ENCODE measurements at places on chromosomes 5 and 9. TPM values are rescaled to one million over a fixed set of nuclear protein-coding genes. Genes with fewer than 3 reads are reported as not detected.

DNA sequence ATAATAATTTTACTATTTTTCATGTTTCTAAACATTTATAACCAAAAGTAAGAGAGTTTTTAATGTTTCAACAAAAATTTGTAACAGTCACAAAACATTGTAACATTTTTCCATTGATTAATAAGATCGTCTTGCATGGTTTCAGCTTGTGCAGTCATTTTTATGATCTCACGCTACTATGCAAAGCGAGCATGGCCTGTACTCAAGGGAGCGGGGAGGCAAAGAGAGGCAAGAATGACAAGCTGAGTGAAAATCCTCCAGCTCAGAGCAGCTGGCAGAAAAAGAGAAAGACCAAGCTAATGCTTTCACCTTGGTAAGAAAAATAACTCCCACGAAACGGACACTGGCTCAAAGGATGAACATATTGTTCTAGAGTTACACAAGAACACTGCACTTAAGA is 90.0 kb upstream of the SV2C start:
- H3K4me1 ChIP-seq = no peaks in the 10 kb centered on the region
- no peak overlapping the region for H3K4me3 ChIP-seq
- H3K36me3 ChIP-seq = no peaks in the 10 kb centered on the region
- H3K27me3 ChIP-seq = no peaks in the 10 kb centered on the region

GRCh38 chr9:134914501-134914834 is 3.2 kb downstream of the FCN1 start:
- no peak overlapping the region for H3K27ac ChIP-seq
- no peaks in the 10 kb centered on the region for H3K4me1 ChIP-seq
- H3K36me3 ChIP-seq = no peaks in the 10 kb centered on the region
- no peak for DNase-seq
- H3K27me3 ChIP-seq = peaks cover 67% of the 10 kb centered on the region

GRCh38 chr5:134034326-134034725 is 29.6 kb upstream of the VDAC1 start:
- no peaks in the 10 kb centered on the region for H3K36me3 ChIP-seq
- no peaks in the 10 kb centered on the region for H3K27me3 ChIP-seq
- DNase-seq = no peak
- no peak overlapping the region for H3K4me3 ChIP-seq
- H3K4me1 ChIP-seq = peaks cover 28% of the 10 kb centered on the region

DNA sequence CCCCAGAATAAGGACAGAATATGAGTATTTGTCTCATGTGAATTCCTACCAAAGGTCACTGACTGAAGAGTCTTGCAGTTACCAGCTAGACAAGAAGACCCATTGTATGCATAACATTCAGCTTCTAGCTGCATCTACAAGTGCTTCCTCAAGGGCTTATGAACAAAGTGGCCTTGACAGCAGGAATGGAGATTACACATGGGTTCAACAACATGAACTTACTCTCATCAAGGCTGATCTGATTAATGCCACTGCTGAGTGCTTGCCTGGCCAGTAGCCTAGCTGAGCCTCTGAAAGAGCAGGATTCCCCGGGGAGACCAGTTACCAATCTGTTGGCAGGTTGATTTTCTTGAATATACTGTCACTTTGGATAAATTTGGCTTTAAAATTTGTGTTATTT is 76.7 kb upstream of the CHD1 start:
- H3K4me1 ChIP-seq = peaks cover 19% of the 10 kb centered on the region
- no peaks in the 10 kb centered on the region for H3K27me3 ChIP-seq
- no peak for DNase-seq

GRCh38 chr9:76626141-76626540 is 138.1 kb upstream of the PCA3 start:
- no peak for DNase-seq
- no peak overlapping the region for H3K27ac ChIP-seq
- no peaks in the 10 kb centered on the region for H3K27me3 ChIP-seq
- H3K4me1 ChIP-seq = no peaks in the 10 kb centered on the region
- H3K4me3 ChIP-seq = no peak overlapping the region
- H3K36me3 ChIP-seq = no peaks in the 10 kb centered on the region

- no peaks in the 10 kb centered on the region for H3K27me3 ChIP-seq
- DNase-seq = no peak
- no peaks in the 10 kb centered on the region for H3K4me1 ChIP-seq
- H3K36me3 ChIP-seq = no peaks in the 10 kb centered on the region
Observed at GRCh38 chr5:167355346-167355745, 936.1 kb upstream of the WWC1 start.

IL5 gene
- not detected for total RNA-seq

BHMT gene
- total RNA-seq = 10.9 TPM

WNK2 gene
- 10.5 TPM for total RNA-seq

DBH gene
- not detected for total RNA-seq
